Mesendoderm (in vitro differentiated cells): ENCODE measurements at places on chromosomes 4 and X.
A peak's percentile ranks its signal among the peaks of the same experiment; 100 is the strongest.

DNA sequence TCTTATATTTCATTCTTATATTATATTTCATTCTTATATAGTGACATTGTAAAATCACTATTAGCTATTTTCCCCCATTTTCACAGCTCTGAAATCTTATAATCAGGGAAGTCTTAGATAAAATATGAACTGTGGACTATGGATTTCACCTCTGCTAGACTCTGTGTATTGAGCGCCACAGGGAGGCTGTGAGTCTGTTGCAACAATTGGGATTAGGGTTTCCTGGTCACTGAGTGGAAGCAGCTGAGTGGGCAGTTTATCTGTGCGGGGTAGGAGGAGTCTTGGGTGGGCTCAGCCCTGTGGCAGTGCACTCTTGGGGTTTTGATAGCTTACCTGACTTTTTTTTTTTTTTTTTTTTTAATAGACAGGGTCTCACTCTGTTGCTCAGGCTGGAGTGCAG lies 249.5 kb downstream of the PTTG2 start:
- no peak for DNase-seq

- DNase-seq = peak; percentile 37
These were observed 54.7 kb downstream of the AMER1 start for GRCh38 chrX:64150775-64151174.

DNA sequence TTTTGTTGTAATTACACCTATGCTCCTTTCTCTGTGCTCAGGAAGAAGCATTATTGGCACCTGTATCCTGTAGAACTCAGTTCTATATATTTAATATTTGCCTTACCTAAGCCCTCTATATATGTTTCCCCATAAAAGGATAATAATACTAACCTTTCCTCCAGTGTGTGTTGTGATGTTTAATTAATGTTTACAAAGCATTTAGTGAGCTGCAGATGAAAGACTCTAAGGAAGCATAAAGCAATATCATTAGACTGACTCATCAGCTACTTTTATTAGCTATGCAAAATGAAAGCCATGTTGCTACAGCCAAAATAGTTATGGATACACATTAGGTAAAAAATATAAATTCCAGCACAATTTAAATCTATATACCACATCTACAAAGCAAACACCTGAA lies 93.6 kb upstream of the PTPN13 start:
- DNase-seq = no peak

DNA sequence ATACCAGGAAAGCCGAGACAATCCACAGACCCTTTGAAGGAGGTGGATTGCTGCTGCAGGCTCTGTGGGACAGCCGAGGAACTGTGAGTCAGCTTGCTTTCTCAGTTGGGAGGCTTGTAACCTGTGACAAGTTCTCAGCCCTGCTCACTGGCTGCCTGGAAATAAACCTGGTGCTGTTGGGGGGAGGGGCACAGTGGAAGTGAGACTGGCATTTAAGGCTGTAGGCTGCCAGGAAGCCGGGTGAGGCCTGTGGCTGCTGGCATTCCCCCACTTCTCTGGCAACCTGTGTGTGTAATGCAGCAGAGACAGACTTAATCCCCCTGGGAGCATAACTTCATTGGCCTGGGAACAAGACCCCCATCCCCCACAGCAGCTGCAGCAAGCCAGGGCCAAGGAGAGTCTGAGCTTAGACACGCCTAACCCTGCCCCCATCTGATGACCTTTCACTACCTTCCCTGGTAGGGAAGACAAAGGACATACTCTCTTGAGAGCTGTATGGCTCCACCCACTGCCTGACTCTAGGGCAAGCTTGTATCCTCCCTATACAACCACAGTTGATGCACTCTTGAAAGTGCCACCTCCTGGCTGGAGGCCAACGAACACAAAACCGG lies 64.1 kb downstream of the ALPK1 start:
- peak; percentile 95 for DNase-seq

GRCh38 chr4:41646862-41647261 lies 101.7 kb downstream of the PHOX2B start:
- no peak for DNase-seq

DNA sequence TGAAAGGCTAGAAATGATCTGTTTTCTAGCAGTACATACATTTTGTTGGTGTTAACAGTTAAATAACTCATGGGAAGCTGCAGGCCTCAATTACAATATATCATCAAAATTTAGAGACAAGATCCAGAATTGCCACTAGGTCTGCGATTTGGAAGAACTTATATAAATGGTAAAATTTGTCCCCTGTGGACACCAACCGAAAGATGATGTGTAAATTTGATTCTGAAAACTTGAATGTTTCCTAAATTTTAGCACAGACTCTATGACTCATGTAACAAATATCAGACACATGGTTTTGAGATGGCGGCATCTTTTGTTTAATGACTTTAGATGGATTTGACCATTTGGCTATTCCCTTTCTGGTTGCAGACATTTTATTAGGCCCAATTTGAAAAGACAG lies 6.0 kb upstream of the HPGDS start:
- no peak for DNase-seq

DNA sequence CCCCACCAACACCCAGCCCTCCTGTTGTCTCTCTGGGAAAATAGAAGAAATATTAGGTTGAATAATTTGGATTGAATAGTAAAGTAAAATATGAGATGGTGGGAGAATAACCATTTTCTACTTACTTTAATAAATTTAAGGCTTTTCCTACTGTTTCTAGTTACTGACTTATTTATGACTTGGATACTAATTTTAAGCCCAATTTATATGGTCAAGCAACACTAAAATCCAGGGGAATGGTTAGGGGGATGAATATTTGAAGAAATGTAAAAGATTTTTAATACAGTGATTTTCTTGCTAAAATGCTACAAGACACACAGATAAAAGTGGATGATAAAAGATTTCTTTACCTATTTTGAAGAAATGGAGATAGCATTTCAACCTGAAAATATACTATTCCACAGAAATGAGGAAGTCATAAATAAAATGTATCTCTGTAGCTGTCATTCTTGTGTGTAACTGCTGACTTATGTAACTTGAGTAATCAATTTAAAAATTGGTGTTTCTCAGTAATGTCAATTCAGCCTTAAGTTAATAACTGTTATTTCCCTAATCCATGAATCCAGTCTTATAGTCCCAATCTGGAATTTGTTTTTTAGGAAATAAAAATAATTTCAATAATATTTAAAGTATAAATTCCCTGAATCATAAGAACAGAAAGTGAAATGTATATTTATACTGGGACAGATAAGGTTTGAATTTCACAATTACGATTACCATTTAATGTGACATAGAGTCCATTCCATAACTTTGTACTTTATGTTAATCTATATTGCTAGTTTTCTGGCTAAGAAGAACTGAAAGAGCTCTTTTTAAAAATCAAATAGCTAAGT lies 24.3 kb upstream of the IL2 start:
- DNase-seq = no peak

DNA sequence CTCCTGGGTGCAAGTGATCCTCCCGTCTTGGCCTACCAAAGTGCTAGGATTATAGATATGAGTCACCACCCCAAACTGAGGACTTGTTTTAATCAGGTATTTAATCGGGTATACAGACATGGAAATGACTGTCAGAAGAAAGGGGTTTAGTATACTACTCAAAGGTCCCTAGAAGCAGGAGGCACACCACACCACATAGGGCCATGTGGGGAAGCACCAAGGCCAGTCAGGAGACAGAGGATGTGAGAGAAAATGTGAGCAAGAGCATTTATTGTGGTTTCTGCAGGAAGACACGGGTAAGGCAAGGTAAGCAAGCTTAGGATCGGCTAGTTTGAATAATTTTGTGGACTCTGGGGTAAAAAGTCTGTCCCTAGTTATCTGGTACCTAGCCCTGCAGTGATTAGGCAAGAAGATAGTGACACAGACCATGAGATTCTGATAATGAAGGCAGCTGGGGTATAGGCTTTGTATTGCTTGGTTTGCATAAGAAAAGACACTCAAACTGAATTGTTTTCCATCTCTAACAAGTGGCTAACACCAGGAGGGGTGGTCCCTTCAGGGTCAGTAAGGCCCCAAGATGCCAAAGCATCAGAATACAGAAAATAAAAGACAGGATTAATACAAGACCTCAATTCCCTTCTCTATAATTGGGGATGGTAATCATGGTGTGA lies 408.8 kb upstream of the F9 start:
- DNase-seq = peak; percentile 69
